A549 treated with CpdA at 1 μM for 4 hours (cell line): ENCODE measurements at places on chromosomes 1 and 21. TPM values are rescaled to one million over a fixed set of nuclear protein-coding genes. Genes with fewer than 3 reads are reported as not detected.

DMBX1 gene
- total RNA-seq: 0.61 to 1.5 TPM (median 0.82 TPM) in 5 replicates

KCNJ9 gene
- 0.06 TPM in 1 of 5 replicates, not detected in the others for total RNA-seq

LY9 gene
- 0.08 to 0.18 TPM (median 0.14 TPM) in 4 of 5 replicates, not detected in the other for total RNA-seq

LIN28A gene
- total RNA-seq: not detected in 5 replicates
